ENCODE measurements at places on chromosomes 4 and X.

DNA sequence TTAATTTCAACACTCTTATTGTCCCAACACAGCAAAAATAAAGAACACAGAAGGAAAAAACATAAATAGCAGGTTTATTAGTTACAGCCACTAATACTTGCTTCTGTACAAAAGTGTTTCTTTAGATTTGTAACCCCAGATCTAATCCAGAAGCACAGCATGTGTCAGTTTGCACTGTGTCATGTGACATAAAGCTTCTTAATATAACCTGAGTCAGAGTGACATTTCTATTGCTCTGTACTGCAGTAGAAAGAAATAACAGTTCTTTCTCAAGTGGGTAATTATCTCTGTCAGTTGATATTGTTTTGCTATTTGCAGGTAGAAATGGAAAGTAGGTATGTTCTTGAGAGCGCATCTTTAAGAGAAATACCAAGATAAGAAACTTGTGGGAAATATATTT is 422.5 kb downstream of the ZIC3 start:
- DNase-seq, result no peak

DNA sequence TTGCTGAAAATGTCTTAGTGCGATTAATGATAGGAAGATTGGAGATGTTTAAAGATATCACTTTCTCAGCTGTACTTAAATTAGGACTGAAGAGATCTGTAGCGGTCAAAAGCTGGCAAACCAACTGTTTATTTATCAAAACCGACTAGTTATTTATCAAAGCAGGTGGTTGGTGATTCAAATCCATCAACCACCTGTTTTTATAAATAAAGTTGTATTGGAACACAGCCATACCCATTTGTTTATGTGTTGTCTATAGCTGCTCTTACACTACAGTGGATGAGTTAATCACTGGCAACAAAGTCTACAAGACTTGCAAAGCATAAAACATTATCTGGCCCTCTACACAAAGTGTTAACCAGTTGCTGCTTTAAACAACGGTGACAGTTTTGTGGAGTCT is 76.8 kb downstream of the IL15 start:
- DNase-seq, result no peak

GRCh38 chrX:110062919-110063318 is 60.0 kb downstream of the TMEM164 start:
- no peak for DNase-seq

DNA sequence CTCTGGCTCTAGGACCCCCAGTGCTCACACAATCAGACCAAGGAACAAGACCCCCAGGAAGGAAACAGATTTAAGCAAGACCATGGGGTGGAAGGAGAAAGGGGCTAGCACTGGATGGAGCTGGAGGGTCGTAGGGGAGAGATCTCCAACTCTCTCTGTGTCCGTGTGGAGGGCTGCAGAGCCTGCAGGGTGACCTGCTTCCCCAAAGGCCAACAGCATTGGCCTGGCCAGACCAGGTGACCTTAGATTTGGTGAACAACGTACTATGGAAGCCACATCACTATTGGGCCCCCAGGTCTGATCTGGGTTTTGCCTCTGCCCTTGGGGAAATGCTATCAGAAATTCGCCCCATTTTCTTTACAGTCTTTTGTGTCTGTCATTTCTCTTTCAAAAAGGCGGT is 26.0 kb downstream of the NLGN3 start:
- no peak for DNase-seq

DNA sequence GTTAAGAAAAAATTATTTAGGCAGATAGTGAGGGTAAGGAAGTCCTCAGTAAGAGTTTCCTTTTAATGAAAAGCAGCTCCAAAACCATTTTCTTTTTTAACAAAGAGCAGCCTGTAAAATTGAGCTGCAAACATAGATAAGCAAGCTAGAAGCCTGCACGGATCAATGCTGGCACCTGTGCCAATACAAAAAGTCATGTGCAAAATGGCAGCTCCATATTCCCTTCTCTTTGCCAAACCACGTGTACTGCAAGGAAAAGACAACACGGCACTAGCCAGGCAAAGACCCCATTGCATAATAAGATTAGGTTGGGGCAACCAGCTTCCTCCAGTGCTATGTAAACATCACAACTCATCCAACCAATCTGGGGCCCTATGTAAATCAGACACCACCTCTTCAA is 268.4 kb upstream of the INTU start:
- no peak for DNase-seq

GRCh38 chrX:69670001-69670555 is 54.2 kb downstream of the EDA start:
- DNase-seq, result no peak

DNA sequence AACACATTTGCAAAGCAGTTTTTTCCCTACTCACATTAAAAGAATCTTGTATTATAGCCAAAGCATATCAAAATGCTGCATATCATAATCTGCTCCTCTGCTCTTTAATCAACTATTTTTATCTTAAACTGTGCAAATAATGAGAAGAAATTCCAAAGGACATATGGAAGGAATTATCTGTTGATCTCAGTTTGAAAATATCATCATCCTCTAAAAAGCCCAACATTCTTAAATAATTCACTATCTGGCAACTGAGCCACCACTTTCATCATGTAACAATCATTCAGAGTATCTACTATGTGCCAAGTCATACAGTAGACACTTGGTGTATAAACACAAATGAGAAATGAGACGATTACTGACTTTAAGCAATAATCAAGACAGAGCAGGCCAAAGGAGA is 63.0 kb downstream of the PRSS12 start:
- DNase-seq, result no peak

- peak; percentile 40 for DNase-seq
These were observed 269.4 kb downstream of the IL15 start for GRCh38 chr4:141905751-141906150.

DNA sequence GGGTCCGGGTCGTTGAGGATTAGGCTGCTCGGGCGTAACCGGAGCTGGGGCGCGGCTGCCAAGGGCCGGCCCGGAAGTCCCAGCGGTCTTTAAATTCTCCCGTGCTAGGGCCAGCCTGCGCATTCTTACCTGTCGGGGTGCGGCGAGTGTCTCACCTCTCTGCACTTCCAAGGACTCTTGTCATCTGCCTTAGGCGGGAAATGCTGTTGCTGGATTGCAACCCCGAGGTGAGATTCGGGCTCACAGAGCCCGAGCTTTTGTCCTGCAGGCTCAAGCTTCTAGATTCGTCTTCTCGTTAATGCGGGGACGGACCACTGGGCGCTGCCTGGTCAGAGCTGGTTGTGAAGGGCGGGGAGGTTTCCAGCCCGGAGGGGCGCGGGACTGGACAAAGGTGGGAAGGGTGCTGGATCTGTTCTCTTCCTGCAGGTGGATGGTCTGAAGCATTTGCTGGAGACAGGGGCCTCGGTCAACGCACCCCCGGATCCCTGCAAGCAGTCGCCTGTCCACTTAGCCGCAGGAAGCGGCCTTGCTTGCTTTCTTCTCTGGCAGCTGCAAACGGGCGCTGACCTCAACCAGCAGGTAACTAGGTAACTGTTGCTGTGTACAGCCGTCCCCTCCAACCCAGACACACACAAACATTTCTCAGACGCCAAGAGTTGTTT is at the start of gene ANKRD37:
Gene ANKRD37 (plus strand): TSS at position 118 of the 662 bp plus-strand sequence. CDS start 83 bp downstream, at position 201.
- peak; percentile 85 for DNase-seq

- no peak for DNase-seq
These were observed 13.2 kb downstream of the NEIL3 start for GRCh38 chr4:177322881-177323280.

- peak; percentile 59 for DNase-seq
These were observed 287.4 kb downstream of the CHIC1 start for GRCh38 chrX:73850124-73851013.

GRCh38 chrX:15973946-15974345 is 119.3 kb upstream of the AP1S2 start:
- no peak for DNase-seq

- peak; percentile 78 for DNase-seq
These were observed 56.7 kb downstream of the DOCK11 start for GRCh38 chrX:118552121-118552900.

Data from kidney tubule cell (primary cell).